ENCODE measurements at places on chromosomes 6 and 20. TPM values are rescaled to one million over a fixed set of nuclear protein-coding genes. Genes with fewer than 3 reads are reported as not detected.
A peak's percentile ranks its signal among the peaks of the same experiment; 100 is the strongest.

The FAM217A gene
- not detected for total RNA-seq

The NRSN1 gene
- total RNA-seq, result not detected

The CST5 gene
- total RNA-seq, result not detected

The ARHGAP18 gene
- 5.3 TPM for total RNA-seq

The CGA gene
- total RNA-seq, result not detected

The BPIFB1 gene
- total RNA-seq, result not detected

The WFDC2 gene
- total RNA-seq, result not detected

The PHACTR1 gene
- total RNA-seq, result 0.07 TPM

The HLA-DQA1 gene
- 3.5 TPM for total RNA-seq

The HIVEP2 gene
- 26.2 TPM for total RNA-seq

The HSPA1A gene
- total RNA-seq, result 127 TPM

The RIN2 gene
- total RNA-seq, result 30.9 TPM

The LY6G6D gene
- total RNA-seq, result not detected

GRCh38 chr6:110295451-110296165, 62.5 kb downstream of the METTL24 start:
- DNase-seq, result no peak

GRCh38 chr6:134730013-134730412, 219.9 kb downstream of the ALDH8A1 start:
- no peak for DNase-seq

GRCh38 chr6:16383607-16384206, 145.3 kb downstream of the GMPR start:
- no peak for DNase-seq

DNA sequence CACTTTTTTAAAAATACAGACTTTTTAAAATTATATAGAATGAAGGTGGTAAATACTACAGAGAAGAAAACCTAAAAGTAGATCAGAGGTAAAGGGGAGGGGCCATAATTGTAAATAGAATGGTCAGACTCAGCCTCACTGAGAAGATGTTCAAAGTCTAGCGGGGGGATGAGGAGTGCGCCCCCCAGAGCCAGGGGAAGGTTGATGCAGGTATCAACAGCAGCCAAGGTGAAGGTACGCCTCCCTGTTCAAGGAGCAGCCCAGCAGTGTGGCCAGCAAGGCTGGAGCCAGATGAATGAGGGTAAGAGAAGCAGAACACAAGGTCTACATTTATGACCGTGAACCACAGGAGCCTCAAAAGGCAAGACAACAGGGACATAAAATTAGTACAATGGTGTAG, 204.1 kb downstream of the PTPRT start:
- DNase-seq, result no peak

- no peak for DNase-seq
These were observed 54.2 kb downstream of the TBC1D7 start for GRCh38 chr6:13273931-13274706.

- DNase-seq, result no peak
These were observed 79.7 kb upstream of the FYN start for GRCh38 chr6:111952821-111953540.

- no peak for DNase-seq
These were observed 40.8 kb downstream of the CCDC170 start for GRCh38 chr6:151534576-151534975.

DNA sequence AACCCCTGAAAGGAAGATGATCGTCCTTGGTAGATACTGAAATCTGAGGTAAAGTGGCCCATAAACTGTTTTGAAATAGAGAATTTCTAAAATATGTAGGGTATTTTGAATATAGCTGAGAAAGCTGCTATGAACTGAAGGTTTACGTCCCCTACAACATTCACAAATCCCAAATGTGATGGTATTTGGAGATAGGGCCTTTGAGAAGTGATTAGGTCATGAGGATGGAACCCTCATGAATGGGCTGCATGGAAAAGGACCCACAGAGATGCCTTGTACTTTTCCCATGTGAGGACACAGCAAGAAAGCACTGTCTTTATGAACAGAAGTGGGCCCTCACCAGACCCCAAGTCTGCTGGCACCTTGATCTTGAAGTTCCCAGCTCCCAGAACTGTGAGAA, 6.8 kb upstream of the PNISR start:
- DNase-seq, result no peak

DNA sequence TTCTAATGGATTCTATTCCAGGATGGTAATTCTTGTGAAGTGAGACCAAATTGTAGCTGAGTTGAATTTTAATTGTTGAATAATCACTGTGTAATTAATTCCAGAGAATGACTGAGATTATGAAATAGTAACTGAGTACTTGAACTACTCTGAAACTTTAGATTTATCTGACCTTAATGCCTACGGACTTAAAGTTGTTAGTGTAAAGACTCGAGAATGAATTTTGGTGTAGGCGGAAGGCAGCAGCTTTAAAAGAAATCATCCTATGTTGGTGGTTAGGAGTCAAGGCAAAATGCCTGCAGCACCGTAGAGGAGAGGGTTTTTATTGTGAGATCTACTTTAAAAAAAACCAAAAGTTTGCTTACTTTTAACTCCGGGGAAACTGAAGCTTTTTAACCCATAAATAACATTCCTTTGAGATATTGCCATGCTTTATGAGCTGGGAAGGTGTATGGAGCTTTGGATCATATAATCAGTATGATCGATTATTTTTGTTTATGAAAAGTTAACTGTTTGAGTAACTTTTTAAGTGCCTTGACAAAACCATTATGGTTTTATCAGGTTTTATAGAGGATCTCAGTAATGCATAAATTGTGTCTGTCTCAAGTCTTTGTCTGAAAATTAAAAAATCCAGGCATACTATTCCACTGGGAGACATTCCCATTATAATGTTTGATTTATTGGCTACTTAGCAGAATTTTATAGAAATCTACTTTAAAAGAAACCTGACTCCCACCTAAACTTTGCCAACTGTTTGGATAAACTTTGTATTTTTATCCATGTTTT, 46.1 kb downstream of the MYO6 start:
- DNase-seq, result no peak

DNA sequence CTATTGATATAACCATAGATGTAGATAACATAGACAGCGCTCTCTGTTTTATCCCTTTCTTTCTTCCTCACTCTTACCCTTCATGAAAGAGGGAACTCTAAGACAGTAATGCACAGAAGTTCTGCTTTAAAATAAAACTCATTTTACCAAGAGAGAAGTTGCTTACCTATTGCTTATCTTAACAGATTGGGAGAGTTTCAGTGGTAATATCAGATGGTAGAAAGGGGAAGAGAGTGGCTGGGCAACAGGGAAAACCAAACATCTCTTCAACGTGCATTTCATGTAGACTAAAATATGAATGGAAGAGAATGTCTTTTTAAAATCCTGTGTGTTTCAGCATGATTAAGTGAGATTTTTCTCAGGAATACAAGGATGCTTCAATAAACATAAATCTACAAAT, 45.3 kb upstream of the SIRPG start:
- no peak for DNase-seq

DNA sequence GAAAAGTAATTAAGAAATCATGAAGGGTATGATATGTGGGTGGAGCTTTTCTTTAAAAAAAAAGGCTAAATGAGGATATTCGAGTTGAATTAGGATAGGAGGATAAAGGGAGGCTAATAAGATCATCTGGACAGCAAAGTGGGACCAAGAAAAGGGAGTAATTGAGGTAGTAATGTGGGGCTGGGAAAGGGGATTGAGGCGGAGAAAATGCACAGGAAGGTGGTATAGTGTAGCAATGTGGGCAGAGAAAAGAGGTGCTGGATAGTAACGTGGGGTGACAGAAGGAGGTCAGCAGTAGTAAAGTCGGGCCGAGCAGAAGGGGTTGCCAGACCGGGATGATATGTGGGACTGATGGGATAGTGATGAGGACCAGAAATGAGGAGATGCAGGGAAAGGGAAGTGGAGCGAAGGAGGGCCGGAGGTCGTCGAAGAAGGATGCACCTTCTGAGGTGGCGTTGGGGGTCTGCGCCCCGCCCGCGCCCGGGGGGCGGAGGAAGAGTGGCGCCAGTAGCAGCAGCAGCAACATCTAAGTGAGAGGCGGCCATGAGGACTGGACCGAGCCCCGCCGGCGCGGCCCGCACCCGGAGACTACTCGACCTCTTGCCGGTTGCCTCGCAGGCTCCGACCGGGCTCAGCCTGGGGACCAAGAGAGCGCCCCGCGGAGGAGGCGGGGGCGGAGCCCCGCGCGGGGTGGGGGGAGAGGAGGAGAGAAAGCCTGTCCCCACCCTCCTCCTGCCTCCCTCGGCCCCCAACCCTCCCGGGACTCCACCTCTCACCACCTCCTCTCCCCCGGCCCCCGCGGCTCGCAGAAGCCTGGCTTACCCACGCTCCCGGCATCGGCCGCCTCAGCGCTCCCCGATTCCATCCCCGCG, 887 bp downstream of the GABBR1 start:
- DNase-seq, result peak; percentile 24

GRCh38 chr6:117156741-117157140, 108.6 kb upstream of the VGLL2 start:
- no peak for DNase-seq

DNA sequence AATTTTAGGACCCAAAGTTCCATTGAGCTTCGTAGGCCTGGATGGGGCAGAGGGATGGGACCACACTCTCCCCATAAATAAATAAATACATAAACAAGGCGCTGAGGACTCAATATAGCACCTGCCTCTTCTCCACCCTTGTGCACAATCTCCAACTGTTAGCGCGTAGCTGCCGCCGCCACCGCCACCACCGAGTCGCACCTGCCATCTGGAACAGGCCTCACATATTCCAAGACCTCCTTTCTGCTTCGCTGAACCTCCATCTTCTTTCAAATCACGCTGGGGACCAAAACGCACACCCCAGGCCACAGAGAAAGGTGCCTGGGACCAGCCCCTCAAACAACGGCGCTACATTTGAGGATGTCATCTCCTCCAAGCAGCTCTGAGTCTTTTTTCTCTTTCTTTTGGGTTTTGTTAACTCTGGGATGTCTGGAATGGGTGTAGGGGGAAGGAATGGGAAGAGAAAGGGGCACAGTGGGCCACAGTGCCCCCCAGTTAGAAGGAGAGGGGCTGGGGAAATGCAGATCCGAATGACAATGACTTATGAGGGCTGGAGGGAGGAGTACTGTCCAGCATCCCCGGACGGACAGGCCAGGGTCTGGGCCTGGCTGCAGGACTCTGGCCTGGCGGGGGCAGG, 49.7 kb downstream of the NOL4L start:
- no peak for DNase-seq

All from gastrocnemius medialis (tissue), 4 donors.